Panc1 (cell line): ENCODE measurements at places on chromosomes 11 and 22. TPM values are rescaled to one million over a fixed set of nuclear protein-coding genes. Genes with fewer than 3 reads are reported as not detected.

The OR8G1 gene
- total RNA-seq = not detected

The FAM76B gene
- total RNA-seq = 31.2 TPM

The C11orf52 gene
- not detected for total RNA-seq

The TRIM22 gene
- 1.4 TPM for total RNA-seq

The LINC01488 gene
- total RNA-seq = not detected

DNA sequence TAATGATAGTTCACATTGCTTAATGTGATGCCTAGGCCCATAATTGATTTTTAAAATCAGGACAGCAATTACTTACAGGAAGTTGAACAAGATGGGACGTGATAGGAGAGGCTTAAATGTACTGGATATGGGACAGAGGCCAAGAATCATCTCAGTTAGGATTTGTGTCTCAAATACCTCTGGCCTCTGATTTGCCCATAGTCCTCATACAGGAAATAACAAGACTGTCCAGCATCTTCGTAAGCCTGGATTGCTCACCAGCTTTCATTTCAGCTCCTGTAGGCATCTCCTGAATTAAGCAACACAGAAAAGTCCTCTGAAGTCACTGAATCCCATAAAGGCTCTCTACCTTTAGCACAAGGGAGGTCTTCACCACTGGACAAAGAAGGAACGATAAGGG lies at the start of gene MRGPRX3:
Gene MRGPRX3, plus strand, starts transcription at position 231 of the 400 bp plus-strand sequence. CDS start 4,632 bp downstream, outside the sequence.
- no peaks in the 10 kb centered on the region for H3K36me3 ChIP-seq
- DNase-seq = no peak
- no peak within 1 kb of the TSS for H3K27ac ChIP-seq
- no peak within 1 kb of the TSS for H3K4me3 ChIP-seq
- no peaks in the 10 kb centered on the region for H3K4me1 ChIP-seq

GRCh38 chr11:26792941-26793340 lies 71.1 kb upstream of the SLC5A12 start:
- DNase-seq = no peak
- H3K36me3 ChIP-seq = no peaks in the 10 kb centered on the region
- H3K27ac ChIP-seq = no peak overlapping the region
- no peak overlapping the region for H3K4me3 ChIP-seq
- H3K4me1 ChIP-seq = no peaks in the 10 kb centered on the region

DNA sequence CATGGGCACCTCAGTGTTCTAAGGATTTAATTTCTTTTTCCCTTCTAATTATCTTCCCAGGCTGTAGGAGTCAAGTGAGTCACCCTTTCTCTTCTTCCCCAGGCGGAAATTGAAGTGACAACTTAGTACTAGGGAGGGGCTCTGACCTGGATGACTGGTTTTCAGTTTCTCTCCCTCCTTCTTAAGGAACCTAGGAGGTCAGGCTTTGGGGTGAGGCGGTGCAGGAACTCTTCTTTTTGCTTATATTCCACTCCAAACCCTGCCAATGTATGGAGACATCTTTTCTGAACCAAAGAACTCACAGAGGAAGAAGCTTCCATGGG lies 12.6 kb downstream of the ZDHHC5 start:
- no peak for DNase-seq
- H3K27ac ChIP-seq = no peak overlapping the region
- no peak overlapping the region for H3K4me3 ChIP-seq

DNA sequence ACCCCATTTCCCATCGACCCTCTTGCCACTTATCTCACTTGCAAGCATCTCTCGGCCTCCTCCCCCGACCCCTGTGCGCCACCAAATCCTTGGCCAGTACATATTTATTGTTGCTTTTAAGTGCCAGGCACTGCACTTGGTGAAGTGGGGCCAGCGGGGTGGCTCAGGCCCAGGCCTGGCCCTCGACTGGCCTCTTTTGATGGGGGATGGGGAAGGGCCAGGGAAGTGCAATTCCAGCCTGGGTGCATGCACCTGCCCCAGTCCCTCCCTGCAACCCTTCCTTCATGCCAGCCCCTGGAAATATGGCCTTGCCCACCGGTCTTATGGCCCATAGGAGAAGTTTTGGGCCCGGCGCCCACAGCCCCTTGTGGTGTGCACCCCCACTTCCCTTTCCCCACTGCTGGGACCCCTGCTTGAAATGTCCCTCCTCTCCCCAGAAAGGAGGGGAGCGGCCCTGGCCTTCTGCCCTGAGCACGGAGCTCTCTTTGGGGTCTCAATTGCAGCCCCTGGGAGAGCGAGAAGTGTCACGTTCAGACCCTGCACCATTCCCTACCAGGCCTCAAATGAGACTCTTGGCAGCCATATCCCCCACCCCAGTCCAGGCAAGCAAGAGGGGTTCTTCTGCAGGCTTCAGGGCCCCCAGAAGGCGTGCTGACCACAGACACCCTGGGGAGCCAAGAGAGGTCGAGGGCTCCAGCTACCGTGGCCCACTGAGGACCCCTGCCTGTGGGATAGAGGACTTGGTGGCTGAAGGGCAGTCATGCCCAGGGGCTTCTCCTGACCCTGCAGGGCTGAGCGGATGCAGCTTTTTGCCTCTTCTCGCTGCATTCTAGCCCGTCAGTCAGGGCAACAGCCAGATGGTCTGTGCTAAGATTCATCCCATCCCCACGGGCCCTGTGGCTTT lies 961 bp downstream of the SUSD2 start:
- no peak overlapping the region for H3K27ac ChIP-seq
- no peaks in the 10 kb centered on the region for H3K36me3 ChIP-seq
- peaks cover 3% of the 10 kb centered on the region; the same call in 1 of the 2 replicates for H3K4me1 ChIP-seq
- H3K27me3 ChIP-seq = no peaks in the 10 kb centered on the region

GRCh38 chr11:62925745-62926679 lies 4.8 kb upstream of the CHRM1 start:
- 0 out of 2 replicates have a peak, but pooled peaks cover 2% of the 10 kb centered on the region for H3K27me3 ChIP-seq
- no peak overlapping the region for H3K4me3 ChIP-seq
- no peak overlapping the region for H3K27ac ChIP-seq
- H3K4me1 ChIP-seq = peaks cover 7% of the 10 kb centered on the region; the same call in 1 of the 2 replicates

DNA sequence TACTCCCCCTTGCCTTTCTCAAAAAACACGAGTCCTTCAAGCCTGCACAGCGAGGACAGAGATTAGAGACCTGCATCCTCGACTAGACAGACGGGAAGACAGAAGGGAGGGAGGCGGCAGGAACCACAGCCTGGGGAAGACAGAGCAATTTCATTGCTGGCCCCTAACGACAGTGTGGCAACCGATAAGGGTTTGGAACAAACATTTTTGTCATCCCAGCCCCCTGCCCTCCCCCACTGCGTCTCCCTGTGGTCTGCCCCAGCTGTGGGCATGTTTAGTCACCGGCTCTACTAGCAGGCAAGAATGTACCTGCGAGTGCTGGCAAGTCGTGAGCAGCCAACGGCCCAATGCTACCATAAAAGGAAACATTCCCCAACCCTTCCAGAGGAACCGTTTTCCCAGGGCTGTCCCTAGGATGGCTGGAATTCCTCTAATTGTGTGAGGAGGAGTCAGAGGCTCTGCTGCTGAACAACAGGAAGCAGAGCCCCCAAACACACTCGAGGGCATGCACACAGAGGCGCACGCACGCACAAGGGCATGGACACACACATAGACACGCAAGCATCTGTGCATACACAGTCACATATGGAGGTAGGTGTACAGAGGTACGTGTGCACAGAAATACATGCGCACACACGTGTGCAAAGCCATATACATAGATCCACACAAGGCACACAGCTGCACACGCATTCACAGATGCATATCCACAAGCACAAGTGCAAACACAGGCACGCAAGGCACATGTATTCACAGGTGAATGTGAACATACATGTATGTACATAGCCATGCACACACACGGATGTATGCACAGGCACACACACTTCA lies 58.3 kb downstream of the MYH9 start:
- H3K4me1 ChIP-seq = peaks cover 100% of the 10 kb centered on the region
- no peaks in the 10 kb centered on the region for H3K27me3 ChIP-seq
- H3K4me3 ChIP-seq = no peak overlapping the region
- H3K27ac ChIP-seq = peak overlapping the region; percentile 89
- H3K36me3 ChIP-seq = peaks cover 13% of the 10 kb centered on the region

GRCh38 chr11:117281159-117281558 lies 10.0 kb upstream of the BACE1-AS start:
- no peak overlapping the region for H3K27ac ChIP-seq
- H3K27me3 ChIP-seq = no peaks in the 10 kb centered on the region
- DNase-seq = no peak
- no peak overlapping the region for H3K4me3 ChIP-seq

DNA sequence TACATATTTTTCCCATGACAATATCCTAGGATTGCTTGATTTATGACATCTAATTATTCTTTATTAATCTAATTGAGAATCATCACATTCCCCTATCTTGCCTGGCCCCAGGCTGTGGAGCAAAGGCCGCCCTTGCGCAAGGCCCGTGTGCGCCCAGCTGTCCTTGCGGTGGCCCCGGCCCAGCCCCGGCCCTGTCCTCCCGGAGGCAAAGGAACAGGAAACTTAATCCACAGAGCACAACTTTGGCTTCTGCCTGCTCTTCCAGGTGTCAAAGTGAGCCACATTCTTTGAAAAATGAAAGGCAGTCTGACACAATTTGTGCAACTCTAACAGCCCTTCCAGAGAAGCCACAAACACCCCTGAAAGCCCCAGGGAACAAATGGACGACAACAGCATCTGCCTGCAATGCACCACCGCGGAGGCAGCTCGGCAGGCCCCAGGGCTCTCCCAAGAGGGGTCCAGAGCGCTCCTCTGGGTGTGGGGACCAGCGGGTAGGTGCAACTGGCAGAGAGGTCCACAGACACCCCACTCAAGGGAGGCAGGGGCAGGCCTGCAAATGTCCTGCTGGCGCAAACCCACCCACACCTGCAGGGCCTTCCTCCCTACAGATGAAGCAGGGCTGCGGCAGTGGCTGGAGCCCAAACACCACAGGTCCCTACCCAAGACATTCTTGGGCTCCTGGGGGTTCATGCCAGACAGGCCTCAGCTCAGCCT lies 30.3 kb downstream of the GNB1L start:
- no peaks in the 10 kb centered on the region for H3K27me3 ChIP-seq
- no peaks in the 10 kb centered on the region; the same call in 1 of the 2 replicates for H3K4me1 ChIP-seq
- H3K36me3 ChIP-seq = no peaks in the 10 kb centered on the region
- no peak overlapping the region for H3K4me3 ChIP-seq

- H3K36me3 ChIP-seq = no peaks in the 10 kb centered on the region
- no peak overlapping the region for H3K4me3 ChIP-seq
- H3K27me3 ChIP-seq = no peaks in the 10 kb centered on the region
- no peaks in the 10 kb centered on the region for H3K4me1 ChIP-seq
Observed at GRCh38 chr11:34411791-34412190, 26.9 kb upstream of the CAT start.
